ENCODE measurements at places on chromosomes 4 and X. TPM values are rescaled to one million over a fixed set of nuclear protein-coding genes. Genes with fewer than 3 reads are reported as not detected.

The ENPP6 gene
- polyA plus RNA-seq = not detected

The PNMA5 gene
- polyA plus RNA-seq = 0.07 TPM

The CDX4 gene
- polyA plus RNA-seq = not detected

The GRIA2 gene
- polyA plus RNA-seq = not detected

The MMAA gene
- polyA plus RNA-seq = 1.6 TPM

The MGARP gene
- polyA plus RNA-seq = not detected

The PPEF2 gene
- not detected for polyA plus RNA-seq

The ETDA gene
- not detected for polyA plus RNA-seq

DNA sequence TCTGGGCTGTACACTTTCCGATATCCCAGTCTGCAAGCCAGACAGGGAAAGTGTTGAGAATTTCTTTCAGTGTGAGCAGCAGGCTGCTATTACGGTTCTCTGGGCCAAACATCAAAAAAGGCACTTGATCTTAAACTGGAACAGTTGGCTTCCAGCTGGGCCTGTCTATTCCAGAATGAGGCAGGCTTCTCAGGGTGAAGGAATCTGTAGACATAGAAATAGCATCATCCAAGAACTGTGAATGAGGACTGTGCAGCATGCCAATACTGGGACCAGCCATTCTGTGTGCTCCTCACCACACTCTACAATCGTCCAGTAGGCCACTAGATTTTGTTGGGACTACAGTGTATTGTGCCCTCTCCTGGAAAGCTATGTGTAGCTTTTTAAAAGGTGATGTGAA is 31.1 kb downstream of the ART3 start:
- no peak overlapping the region for H3K4me3 ChIP-seq
- no peaks in the 10 kb centered on the region for H3K36me3 ChIP-seq
- no peaks in the 10 kb centered on the region for H3K27me3 ChIP-seq
- H3K4me1 ChIP-seq = no peaks in the 10 kb centered on the region
- H3K27ac ChIP-seq = no peak overlapping the region

GRCh38 chrX:28177202-28177601 is 196.0 kb upstream of the DCAF8L1 start:
- H3K27me3 ChIP-seq = no peaks in the 10 kb centered on the region
- no peaks in the 10 kb centered on the region for H3K4me1 ChIP-seq
- H3K36me3 ChIP-seq = no peaks in the 10 kb centered on the region
- H3K4me3 ChIP-seq = no peak overlapping the region
- no peak overlapping the region for H3K27ac ChIP-seq

GRCh38 chr4:106522839-106523238 is 154.3 kb upstream of the GIMD1 start:
- no peaks in the 10 kb centered on the region for H3K27me3 ChIP-seq
- no peak for DNase-seq
- H3K36me3 ChIP-seq = no peaks in the 10 kb centered on the region
- no peaks in the 10 kb centered on the region for H3K4me1 ChIP-seq
- no peak overlapping the region for H3K27ac ChIP-seq

DNA sequence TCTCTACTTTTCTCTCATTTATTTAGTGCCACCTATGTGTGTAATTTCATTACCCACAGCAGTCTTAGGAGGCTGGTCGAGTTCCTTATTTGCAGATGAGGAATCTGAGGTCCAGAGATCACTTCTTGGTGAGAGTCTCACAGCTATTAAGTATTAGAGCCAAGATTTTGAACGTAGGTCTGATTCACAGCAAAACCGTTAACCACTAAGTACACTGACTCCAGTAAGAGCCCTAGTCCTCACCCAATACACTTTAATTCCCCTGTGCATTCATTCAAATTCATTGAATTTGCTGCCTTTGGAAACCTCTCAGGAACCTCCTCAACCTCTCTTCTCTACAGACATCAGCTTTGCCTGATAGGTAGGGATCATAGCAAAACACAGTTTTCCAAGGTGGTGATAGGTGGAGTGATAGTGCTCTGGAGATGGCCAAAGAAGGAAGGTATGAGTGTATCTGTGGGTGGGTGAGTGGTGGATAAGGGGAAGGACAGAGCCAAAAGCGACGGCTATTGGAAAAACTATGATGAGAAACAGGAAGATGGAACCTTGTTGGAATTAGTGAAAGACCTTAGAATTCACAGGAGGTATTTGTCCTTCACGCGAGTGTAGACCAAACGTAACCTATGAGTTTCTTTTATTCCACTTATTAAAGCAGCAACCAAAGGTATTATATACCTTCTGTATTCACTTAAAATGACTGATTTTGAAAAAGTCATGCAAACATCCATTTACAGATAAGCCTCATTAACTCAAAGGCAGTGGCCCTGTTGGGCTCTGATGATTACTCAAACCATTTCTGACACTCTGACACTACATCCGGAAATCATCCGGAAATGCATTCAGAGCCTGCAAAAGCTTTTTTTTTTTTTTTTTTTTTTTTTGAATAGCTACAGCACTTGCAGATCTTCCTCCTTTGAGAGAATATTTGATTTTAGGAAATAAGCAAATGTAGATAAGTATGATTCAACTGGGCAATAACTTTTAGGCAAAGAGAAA is 6.3 kb downstream of the FMR1 start:
- peaks cover 5% of the 10 kb centered on the region for H3K4me1 ChIP-seq
- H3K27me3 ChIP-seq = no peaks in the 10 kb centered on the region
- H3K36me3 ChIP-seq = peaks cover 8% of the 10 kb centered on the region
- H3K27ac ChIP-seq = no peak overlapping the region
- H3K4me3 ChIP-seq = no peak overlapping the region
- no peak for DNase-seq

GRCh38 chrX:16610121-16610621 is 39.8 kb upstream of the S100G start:
- H3K4me3 ChIP-seq = no peak overlapping the region
- no peak overlapping the region for H3K27ac ChIP-seq
- no peaks in the 10 kb centered on the region for H3K27me3 ChIP-seq
- peaks cover 12% of the 10 kb centered on the region for H3K36me3 ChIP-seq
- H3K4me1 ChIP-seq = peaks cover under 1% of the 10 kb centered on the region
- DNase-seq = no peak

- H3K27me3 ChIP-seq = no peaks in the 10 kb centered on the region
- no peaks in the 10 kb centered on the region for H3K4me1 ChIP-seq
- no peak for DNase-seq
- H3K27ac ChIP-seq = no peak overlapping the region
- H3K4me3 ChIP-seq = no peak overlapping the region
Measured at GRCh38 chrX:115333446-115333845, 43.9 kb downstream of the LUZP4 start.

DNA sequence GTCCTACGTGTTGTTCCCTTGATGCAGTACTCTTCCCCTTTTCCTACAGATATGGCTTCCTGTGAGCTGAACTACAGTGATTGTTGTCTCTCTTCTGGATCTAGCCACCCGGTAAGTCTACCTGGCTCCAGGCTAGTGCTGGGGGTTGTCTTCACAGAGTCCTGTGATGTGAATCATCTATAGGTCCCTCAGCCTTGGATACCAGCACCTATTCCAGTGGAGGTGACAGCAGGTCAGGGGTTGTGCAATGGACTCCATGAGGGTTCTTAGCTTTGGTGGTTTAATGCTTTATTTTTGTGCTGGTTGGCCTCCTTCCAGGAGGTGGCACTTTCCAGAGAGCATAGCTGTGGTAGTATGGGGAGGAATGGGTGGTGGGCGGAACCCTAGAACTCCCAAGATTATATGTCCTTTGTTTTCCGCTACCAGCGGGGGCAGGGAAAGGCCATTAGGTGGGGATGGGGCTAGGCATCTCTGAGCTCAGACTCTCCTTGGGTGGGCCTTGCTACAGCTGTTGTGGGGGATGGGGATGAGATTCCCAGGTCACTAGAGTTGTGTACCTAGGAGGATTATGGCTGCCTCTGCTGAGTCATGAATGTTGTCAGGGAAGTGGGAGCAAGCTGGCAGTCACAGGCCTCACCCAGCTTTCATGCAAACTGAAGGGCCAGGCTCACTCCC is 121.4 kb upstream of the ANKRD50 start:
- H3K4me3 ChIP-seq = no peak overlapping the region
- H3K27ac ChIP-seq = no peak overlapping the region
- H3K36me3 ChIP-seq = no peaks in the 10 kb centered on the region
- no peak for DNase-seq
- no peaks in the 10 kb centered on the region for H3K4me1 ChIP-seq

DNA sequence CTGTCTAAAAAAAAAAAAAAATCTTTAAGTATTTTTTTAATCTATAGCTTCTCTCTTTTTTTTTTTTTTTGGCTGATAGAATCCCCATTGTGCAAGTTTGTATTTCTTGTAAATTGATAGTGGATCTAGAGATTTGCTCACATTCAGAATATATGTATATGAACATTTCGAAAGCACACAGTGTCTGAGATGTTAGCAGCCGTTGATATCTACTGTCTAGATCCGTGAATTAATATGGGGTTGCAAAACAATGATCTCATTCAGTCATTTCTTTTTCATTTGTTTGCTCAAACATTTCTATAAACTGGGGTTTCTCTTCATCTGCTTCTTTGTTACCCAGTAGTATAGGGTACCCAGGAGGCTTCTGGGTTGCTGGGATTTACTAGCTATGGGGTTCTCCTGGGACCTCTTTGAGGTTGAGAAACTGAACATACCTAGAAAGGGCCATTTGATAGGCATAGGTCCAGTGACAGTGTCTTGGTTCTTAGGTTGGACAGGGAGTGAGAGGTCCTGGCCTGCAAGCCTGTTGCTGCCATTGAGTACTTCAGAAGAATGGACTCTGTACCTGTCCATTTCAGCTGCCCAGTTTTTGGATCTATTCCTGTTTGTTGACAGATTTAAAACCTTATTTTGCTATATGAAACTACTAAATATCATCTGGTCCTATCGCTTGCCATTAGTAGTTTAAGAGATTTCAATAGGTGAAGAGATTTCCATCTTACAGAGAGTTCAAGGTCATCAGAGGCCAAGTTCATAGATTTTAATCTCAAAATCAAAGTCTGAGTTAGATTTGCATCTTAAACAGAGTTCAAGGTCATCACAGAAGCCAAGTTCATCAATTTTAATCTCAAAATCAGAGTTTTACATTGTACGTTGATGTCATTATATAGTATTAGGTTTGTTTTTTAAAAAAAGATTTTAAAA is 50.8 kb downstream of the WWC2 start:
- H3K36me3 ChIP-seq = no peaks in the 10 kb centered on the region
- H3K4me3 ChIP-seq = no peak overlapping the region
- H3K4me1 ChIP-seq = peaks cover 13% of the 10 kb centered on the region
- no peak for DNase-seq
- no peaks in the 10 kb centered on the region for H3K27me3 ChIP-seq

- no peaks in the 10 kb centered on the region for H3K36me3 ChIP-seq
- H3K27me3 ChIP-seq = no peaks in the 10 kb centered on the region
- H3K4me3 ChIP-seq = no peak overlapping the region
- no peak overlapping the region for H3K27ac ChIP-seq
- H3K4me1 ChIP-seq = no peaks in the 10 kb centered on the region
Measured at GRCh38 chr4:87498446-87498900, 30.7 kb downstream of the SPARCL1 start.

GRCh38 chr4:94653095-94653649 is 104.6 kb upstream of the BMPR1B start:
- H3K27ac ChIP-seq = peak overlapping the region; percentile 20
- H3K36me3 ChIP-seq = peaks cover 15% of the 10 kb centered on the region
- H3K4me1 ChIP-seq = peaks cover 6% of the 10 kb centered on the region

DNA sequence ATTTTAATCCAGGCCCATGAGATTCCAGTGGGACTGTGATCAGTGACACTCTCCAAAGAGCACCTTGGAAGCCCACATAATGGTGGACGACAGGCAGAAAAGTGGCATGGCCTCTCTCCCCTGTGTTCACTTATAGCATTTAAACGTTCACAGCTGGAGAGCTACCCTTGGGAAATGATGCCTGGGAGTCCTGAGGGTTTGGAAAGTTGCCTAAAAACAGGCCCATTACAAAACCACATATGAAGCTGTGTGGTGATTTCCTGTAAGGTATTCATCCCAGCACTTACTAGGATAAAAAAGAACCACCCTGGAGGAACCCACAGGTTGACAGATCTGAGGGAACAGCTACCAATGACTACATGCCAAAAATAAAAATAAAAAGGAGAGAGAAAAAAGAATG is 193.2 kb downstream of the RASL11B start:
- H3K36me3 ChIP-seq = no peaks in the 10 kb centered on the region
- no peak overlapping the region for H3K4me3 ChIP-seq
- no peak for DNase-seq
- no peaks in the 10 kb centered on the region for H3K27me3 ChIP-seq
- H3K4me1 ChIP-seq = no peaks in the 10 kb centered on the region
